ENCODE measurements at places on chromosomes 2 and 18.

- DNase-seq, result no peak
Observed at GRCh38 chr2:131031875-131032274, 61.4 kb downstream of the FAM168B start.

GRCh38 chr18:77132369-77133050 is at the start of gene MBP:
MBP (minus strand) TSS chr18:77132783; CDS start chr18:77105261, 27,522 bp downstream.
- DNase-seq, result no peak

GRCh38 chr2:121326628-121327027 is 41.6 kb upstream of the TFCP2L1 start:
- DNase-seq, result no peak

DNA sequence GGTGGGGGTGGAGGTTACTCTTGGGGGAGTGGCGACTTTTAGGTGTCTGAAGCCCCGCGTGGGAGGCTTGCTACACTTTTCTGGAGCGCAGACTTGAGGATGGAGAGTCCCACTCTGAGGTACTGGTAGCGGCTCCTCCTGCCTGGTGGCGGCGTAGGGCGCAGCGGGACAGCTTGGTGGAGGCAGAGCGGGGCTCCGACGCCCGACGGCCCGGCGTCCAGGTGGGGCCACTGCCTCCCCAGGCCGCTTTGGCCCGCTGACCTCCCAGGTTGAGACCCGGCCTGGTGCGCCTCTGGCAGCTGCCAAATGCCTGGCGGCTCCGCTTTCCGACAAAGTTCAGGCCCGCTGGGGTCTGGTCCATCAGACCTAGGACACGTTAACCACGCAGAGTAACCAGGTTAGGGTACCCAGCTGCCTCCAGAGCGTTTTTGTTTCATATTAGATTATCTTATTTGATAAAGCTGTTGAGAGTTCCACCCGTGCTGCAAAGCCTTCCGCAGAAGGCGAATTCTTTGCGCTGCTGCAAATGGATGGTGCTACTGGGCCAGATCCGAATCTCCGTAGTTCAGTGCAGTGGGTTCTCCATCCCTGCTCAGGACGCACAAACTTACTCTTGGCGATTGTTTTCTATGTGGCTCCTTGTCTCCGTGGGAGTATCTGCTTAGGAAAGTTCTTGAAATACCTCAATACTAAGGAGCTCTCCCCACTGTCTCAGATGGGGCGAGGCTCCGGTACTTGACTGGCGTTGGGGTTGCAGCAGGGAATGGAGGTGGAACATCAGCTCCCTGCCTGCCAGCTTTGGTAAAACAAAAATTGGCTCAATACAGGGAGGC is 405.9 kb downstream of the XIRP2 start:
- DNase-seq, result no peak

- DNase-seq, result no peak
Observed at GRCh38 chr18:67310826-67311225, 205.7 kb downstream of the DSEL start.

- no peak for DNase-seq
Observed at GRCh38 chr18:44687421-44687820, 6.7 kb downstream of the SETBP1 start.

DNA sequence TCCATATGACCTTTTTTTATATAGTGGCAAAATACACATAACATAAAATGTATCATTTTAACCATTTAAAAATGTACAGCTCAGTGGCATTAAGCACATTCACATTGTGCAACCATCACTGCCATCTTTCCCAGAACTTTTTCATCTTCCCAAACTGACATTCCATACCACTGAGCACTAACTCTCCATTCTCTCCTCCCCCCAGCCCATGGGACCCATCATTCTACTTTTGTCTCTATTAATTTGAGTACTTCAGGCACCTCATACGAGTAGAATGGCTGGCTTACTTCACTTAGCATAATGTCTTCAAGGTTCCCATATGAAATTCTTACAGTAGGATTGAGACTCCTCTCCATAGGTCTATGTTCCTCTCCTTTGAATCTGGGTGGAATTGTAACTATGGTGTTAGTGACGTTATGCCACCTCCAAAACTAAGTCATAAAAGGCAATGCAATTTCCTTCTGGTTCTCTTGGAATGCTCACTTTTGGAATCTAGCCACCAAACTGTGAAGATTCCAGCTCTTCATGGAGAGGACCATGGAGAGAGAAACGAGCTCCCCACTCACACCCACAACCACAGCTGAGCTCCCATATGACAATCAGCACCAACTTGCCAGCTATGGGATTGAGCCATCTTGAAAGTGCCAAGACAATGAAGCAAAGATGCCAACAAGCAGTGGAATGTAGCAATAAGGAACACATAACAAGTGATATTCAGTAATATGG is 9.8 kb upstream of the DNAJC27 start:
- no peak for DNase-seq

GRCh38 chr2:71896385-71897136 is 251.1 kb downstream of the CYP26B1 start:
- DNase-seq, result no peak

DNA sequence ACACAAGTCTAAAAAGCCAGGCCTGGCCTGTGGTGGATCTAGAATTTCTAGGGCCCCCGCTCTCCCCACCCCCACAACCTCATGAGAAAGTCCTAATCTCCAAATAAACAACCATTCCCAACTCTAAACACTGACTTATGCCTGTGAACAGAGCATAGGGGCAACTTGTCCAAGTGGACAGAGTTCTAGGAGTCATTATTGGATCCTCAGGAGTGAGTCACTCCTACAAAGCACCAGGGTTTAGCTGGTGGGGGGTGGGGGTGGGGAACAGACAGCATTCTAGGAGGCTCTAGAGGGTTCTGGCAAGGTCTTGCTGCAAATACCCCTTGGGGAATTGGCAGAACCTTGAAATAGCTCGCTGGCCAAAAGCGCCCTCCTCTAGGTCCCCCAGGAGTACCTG is 83.3 kb downstream of the ZCCHC2 start:
- no peak for DNase-seq

DNA sequence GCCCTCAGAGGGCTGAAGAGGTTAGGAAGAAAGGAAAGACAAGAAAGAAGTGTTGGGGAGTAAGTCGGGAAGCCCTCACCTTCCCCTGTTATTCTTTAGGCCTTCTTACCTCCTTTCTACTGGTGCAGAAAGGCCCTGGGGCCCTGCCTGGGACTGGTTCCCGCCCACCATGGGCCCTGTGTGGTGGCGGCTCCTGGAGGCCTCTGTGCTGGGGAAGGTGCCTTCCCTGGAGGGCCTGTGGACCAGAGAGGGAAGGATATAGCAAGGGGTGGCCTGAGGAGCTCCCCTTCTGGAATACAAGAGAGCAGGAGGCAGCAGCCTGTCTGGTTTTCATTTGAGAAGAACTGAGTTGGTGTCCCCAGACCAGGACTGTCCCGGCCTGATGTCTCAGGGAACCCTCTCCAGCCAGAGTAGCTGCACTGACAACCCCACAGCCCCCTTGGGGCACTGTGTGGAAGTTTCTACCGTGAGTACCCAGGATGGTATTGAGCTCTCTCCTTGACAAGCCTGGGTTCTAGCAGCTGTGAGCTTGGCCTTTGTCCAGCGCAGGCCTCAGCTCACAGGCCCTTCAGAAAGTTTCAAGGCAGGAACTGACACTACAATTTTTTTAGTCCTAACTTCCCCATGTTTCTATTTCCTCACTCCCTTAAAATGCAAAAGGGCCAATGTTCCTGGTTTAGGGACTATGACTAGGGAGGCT is 47.1 kb downstream of the EFR3B start:
- no peak for DNase-seq

DNA sequence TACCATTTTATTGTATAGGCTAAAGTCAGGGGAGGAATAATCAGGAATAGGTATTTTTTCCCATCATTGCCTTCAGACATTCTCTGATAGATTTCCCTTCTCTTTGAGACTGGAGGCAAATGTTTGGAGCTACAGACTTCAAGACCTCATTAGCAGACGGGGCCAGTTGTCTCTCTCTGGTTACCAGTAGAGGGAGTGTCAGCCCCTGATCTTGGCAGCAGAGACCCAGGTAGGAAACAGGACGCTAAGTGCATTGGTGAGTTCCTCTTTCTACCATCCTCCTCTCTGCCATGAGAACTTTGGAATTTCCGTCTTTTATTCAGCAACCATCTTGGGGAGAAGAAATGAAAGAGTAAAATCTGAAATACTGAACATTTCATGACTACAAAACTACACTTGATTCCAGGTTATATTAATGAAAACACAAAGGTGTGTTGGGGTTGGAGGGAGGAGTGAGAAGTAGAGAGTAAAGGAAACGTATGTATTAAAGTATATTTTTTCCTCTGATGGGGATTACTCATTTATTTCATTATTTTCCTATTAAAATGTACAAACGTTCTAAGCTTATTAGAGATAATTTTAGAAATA is 186.2 kb upstream of the GCFC2 start:
- no peak for DNase-seq

- no peak for DNase-seq
Observed at GRCh38 chr18:25038261-25038660, 313.7 kb downstream of the ZNF521 start.

DNA sequence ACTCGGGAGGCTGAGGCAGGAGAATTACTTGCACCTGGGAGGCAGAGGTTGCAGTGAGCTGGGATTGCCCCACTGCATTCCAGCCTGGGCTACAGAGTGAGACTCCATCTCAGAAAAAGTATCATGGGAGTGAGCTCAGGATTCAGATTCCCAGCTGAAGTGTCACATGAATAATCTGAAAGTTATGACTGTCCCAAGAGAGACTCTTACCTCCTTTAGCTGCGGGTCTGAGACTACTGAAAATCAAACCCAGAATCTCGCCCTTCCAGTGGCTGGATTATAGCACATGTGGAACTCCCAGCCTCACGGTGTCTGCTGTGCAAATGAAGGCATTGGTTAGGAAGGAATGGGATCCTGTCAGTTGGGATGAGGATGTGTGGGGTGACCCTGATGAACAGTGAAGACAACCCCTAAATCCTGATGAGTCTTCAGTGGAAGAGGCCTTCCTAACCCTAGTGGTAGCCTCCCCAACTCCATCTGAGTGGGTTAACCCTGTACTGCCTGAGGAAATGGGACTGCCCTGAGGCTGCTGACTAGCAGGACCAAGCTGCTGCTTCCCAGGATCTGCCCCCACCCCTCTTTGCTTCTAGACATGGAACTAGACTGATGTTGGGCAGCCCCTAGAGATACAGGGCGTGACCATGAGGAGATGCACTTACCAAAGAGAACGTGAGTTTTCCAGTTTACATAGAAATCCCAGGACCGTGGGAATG is 16.5 kb downstream of the BOK start:
- no peak for DNase-seq

DNA sequence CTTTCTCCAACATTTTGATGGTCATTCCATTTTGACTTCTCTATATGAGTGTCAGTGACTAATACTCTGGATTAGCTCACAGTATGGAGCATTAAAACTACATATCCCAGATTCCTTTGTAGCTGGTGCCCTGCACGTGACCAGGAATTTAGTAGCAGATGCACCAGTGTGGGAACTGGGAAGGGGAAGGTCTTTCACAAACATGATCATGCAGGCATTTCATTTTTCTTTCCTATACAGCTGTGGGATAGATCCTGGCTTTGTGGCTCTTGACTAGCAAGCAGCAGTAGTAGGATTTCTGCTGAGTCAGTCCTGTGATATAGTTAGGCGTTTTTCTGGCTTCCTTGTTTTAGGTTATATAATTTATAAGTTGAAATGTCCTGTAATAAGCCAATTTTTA is 971.0 kb upstream of the CDH2 start:
- DNase-seq, result no peak

GRCh38 chr2:71156573-71156972 is 26.1 kb downstream of the MPHOSPH10 start:
- DNase-seq, result no peak

- no peak for DNase-seq
Observed at GRCh38 chr2:200655918-200656580, 70.2 kb downstream of the AOX1 start.

- DNase-seq, result no peak
Observed at GRCh38 chr18:58252166-58252565, 208.1 kb downstream of the NEDD4L start.

DNA sequence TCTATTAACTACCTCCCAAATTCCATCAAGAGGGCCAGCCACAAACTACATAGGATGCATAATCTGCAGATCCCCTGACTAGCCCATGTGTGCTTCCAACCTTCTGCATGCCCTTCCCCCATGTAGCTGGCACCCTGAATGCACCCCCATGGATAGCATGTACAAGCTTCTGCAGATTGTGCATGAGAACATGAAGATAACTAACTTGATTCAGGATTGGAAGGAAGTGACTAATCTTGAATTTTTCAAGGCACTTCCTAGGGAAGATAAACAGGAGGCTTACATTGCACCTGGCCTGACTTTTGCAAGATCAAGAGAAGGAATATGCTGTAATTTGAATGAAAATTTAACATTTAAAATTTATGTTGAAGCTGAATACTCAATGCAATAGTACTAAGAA is 66.7 kb downstream of the CDC42EP3 start:
- no peak for DNase-seq

- no peak for DNase-seq
Observed at GRCh38 chr2:131126436-131126835, 21.3 kb downstream of the PLEKHB2 start.

- no peak for DNase-seq
Observed at GRCh38 chr2:56687169-56687568, 503.4 kb downstream of the CCDC85A start.

GRCh38 chr2:175454953-175455389 is 273.5 kb upstream of the ATP5MC3 start:
- no peak for DNase-seq

DNA sequence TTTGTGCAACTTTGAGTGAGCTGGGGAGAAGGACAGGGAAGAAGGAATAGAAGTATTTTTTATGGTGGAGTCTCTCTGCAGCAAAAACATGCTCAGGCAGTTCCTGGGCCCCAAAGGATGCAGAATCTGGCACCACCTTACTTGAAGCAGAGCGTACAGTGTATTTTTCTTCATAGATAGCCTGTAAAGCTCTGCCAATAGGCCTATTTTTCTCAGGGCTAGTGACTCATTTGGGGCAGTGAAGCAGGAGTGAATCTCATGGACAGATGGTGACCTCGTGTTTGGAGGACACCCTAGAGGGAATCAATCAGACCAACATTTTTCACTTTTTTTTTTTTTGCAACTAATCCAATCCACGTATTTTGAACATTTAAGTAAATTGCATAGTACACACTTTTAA is 268.1 kb upstream of the CXCR4 start:
- DNase-seq, result no peak

GRCh38 chr2:100321179-100321865 is 979 bp downstream of the LONRF2 start:
- no peak for DNase-seq

Measured in amygdala (tissue), 56 donors.